Thymus (tissue), 14 donors: ENCODE measurements at places on chromosomes 6 and 20. TPM values are rescaled to one million over a fixed set of nuclear protein-coding genes. Genes with fewer than 3 reads are reported as not detected.

The INSM1 gene
- 4.4 TPM for total RNA-seq

The DHX35 gene
- 9.5 TPM for total RNA-seq

The ACTL10 gene
- 1.2 TPM for total RNA-seq

The TFAP2C gene
- total RNA-seq, result 0.42 TPM

The CDH26 gene
- 1.8 TPM for total RNA-seq

The SIRPA gene
- total RNA-seq, result 3.0 TPM

The SYNGAP1 gene
- total RNA-seq, result 3.0 TPM

The MPIG6B gene
- 0.14 TPM for total RNA-seq

The SIGLEC1 gene
- total RNA-seq, result 0.90 TPM

The TRIM27 gene
- 48.6 TPM for total RNA-seq

The FOXS1 gene
- 4.7 TPM for total RNA-seq

The SLC17A1 gene
- total RNA-seq, result not detected

The RPS10 gene
- 2,659 TPM for total RNA-seq

The TMC2 gene
- not detected for total RNA-seq

The VGLL2 gene
- total RNA-seq, result not detected

The PTGIS gene
- total RNA-seq, result 0.76 TPM

The CALHM5 gene
- 0.33 TPM for total RNA-seq

The PBOV1 gene
- not detected for total RNA-seq

The SCRT2 gene
- total RNA-seq, result not detected

The FAM209B gene
- total RNA-seq, result 0.42 TPM

The TAB2 gene
- total RNA-seq, result 30.8 TPM

The TAGAP gene
- total RNA-seq, result 22.3 TPM

The JPH2 gene
- total RNA-seq, result 0.14 TPM

The CAGE1 gene
- 0.09 TPM for total RNA-seq

The CDSN gene
- 0.05 TPM for total RNA-seq

The IRF4 gene
- total RNA-seq, result 7.6 TPM

The SAMHD1 gene
- total RNA-seq, result 45.3 TPM

The NEURL2 gene
- 8.1 TPM for total RNA-seq
